Nephron progenitor cell (in vitro differentiated cells): ENCODE measurements at places on chromosomes 12 and 14.

GRCh38 chr14:91173221-91173670 is 59.4 kb downstream of the DGLUCY start:
- H3K4me1 ChIP-seq: peaks cover 32% of the 10 kb centered on the region
- H3K27ac ChIP-seq: no peak overlapping the region
- peaks cover 3% of the 10 kb centered on the region for H3K27me3 ChIP-seq
- DNase-seq: peak; percentile 84

DNA sequence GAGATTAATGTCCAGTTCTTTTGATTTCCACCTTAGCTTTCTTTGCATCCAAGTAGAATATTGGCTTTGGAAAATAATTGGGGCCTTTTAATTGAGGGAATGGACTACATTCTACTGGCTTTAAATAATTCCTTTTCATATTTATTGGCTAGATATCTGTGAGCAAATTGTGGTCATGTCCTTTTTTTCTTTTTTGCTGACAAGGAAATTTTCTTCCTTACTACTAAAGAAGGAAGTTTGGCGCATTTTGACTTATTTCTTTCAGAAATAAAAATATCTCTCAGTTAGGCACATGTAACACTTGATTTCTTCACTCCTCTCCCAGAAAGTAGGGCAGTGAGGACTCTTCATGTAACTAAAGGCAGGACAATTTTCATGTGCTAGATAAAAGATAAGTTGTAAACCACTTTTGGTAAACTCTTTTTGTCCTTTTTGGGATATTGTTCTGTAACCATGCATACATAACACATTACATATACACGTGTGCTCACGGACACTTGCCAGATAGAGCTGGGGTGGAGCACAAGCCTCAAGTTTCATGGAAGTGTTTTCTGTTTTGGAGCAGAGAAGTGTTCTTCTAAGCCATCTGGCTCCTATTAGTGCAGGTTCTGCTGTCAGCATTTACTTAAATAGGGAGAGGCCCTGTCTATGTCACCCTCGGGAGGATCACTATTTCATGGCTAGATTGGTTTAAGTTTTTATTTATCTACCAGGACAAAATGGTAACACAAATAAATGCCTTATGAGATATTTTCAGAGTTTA is 85.1 kb upstream of the LRIG3 start:
- peaks cover 3% of the 10 kb centered on the region for H3K27me3 ChIP-seq
- DNase-seq: no peak
- H3K4me3 ChIP-seq: no peak overlapping the region
- H3K27ac ChIP-seq: peak overlapping the region; percentile 98
- H3K4me1 ChIP-seq: peaks cover 50% of the 10 kb centered on the region

DNA sequence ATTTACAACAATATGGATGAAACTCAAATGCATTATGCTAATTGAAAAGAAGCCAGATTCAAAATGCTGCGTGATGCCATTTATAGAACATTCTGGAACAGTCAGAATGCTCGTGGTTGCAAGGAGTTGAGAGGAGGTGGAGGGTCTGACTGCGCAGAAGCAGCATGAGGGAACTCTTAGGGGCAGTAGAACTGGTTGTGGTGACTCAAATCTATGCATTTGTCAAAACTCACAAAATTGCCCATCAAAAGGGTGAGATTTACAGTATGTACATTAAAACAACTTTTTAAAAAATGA is 113.7 kb upstream of the PDZRN4 start:
- no peak for DNase-seq
- no peak overlapping the region for H3K4me3 ChIP-seq
- H3K27me3 ChIP-seq: no peaks in the 10 kb centered on the region
- no peaks in the 10 kb centered on the region for H3K36me3 ChIP-seq
- no peak overlapping the region for H3K27ac ChIP-seq

DNA sequence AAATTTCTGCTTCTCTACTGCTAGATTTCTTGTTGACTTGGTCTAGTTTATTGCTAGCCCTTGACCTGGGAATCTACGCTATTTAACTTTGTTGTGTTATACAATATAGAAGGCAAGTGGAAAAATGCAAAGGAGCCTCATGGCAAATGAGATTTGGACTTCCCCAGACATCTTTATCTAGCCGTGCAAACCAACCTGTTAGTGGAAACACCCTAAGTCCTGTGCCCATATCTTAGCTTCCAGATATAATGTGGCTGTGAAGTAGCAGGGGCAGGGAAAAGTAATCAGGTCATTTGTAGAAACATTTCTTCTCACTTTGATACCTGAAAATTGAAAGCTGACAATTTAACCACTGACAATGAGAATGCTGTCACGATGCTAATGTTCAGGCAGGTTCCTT is 90.7 kb upstream of the ATP2B1 start:
- no peak overlapping the region for H3K27ac ChIP-seq
- H3K27me3 ChIP-seq: peaks cover 5% of the 10 kb centered on the region
- DNase-seq: no peak
- no peaks in the 10 kb centered on the region for H3K4me1 ChIP-seq
- no peak overlapping the region for H3K4me3 ChIP-seq

- H3K27ac ChIP-seq: no peak overlapping the region
- DNase-seq: no peak
- peaks cover 24% of the 10 kb centered on the region for H3K4me1 ChIP-seq
- H3K27me3 ChIP-seq: no peaks in the 10 kb centered on the region
These were observed 13.5 kb downstream of the ATP2B1 start for GRCh38 chr12:89695100-89695499.

GRCh38 chr12:13270817-13271216 is 74.3 kb downstream of the EMP1 start:
- no peak for DNase-seq
- H3K27ac ChIP-seq: no peak overlapping the region
- peaks cover 31% of the 10 kb centered on the region for H3K4me1 ChIP-seq
- no peak overlapping the region for H3K4me3 ChIP-seq
- H3K36me3 ChIP-seq: no peaks in the 10 kb centered on the region
- H3K27me3 ChIP-seq: peaks cover 3% of the 10 kb centered on the region

GRCh38 chr12:113906411-113907200 is 59.5 kb downstream of the RBM19 start:
- H3K36me3 ChIP-seq: peaks cover 38% of the 10 kb centered on the region
- H3K27me3 ChIP-seq: no peaks in the 10 kb centered on the region
- H3K27ac ChIP-seq: peak overlapping the region; percentile 66
- peaks cover 6% of the 10 kb centered on the region for H3K4me1 ChIP-seq

DNA sequence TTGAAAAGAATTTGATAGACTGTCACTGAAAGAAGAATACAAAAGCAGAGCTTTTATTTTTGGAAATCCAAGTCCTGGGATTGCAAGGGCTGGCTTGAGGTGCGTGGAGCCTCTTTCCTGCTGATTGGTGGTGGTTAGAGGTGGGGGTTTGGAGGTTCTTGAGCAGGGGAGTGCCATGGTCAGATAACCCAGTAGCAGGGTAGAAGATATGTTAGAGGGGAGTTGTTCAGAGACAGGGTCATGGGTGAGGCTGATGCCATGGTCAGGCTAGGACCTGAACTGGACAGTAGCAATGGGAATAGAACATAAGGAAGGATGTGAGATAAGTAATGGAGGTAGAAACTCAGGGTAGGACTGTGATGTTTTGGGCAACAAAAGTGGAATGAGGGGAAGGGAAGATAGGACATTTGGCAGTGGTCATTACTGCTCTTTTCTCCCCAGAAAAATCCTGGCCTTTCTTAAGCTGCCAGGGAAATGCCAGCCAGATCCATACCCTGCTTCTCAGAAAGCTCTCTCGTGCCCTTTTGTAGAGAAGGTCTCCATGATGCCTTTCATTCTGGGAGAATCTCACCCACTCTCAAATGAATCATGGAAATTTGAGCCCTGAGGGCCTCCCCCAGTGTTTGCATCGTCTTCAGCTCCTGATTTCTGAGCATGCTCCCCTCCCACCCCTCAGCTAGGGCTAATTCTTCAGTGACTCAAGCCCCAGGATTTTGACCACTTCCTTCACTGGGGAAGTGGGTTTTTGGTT is 9.5 kb downstream of the EMP1 start:
- peaks cover 90% of the 10 kb centered on the region for H3K4me1 ChIP-seq
- DNase-seq: no peak
- peaks cover 3% of the 10 kb centered on the region for H3K27me3 ChIP-seq
- peak overlapping the region; percentile 79 for H3K27ac ChIP-seq
- no peaks in the 10 kb centered on the region for H3K36me3 ChIP-seq
- H3K4me3 ChIP-seq: peak overlapping the region; percentile 1

GRCh38 chr14:98160901-98161300 is 1111.1 kb downstream of the BCL11B start:
- no peak overlapping the region for H3K27ac ChIP-seq
- peaks cover 15% of the 10 kb centered on the region for H3K27me3 ChIP-seq
- no peak overlapping the region for H3K4me3 ChIP-seq
- DNase-seq: no peak
- H3K4me1 ChIP-seq: peaks cover 30% of the 10 kb centered on the region

- H3K36me3 ChIP-seq: no peaks in the 10 kb centered on the region
- DNase-seq: no peak
- H3K4me1 ChIP-seq: peaks cover 36% of the 10 kb centered on the region
These were observed 46.3 kb downstream of the NTF3 start for GRCh38 chr12:5478081-5478706.

GRCh38 chr14:90819734-90820393 is 3.6 kb upstream of the TTC7B start:
- H3K27ac ChIP-seq: no peak overlapping the region
- DNase-seq: no peak
- H3K27me3 ChIP-seq: peaks cover 17% of the 10 kb centered on the region
- H3K4me3 ChIP-seq: no peak overlapping the region
- peaks cover 3% of the 10 kb centered on the region for H3K36me3 ChIP-seq

GRCh38 chr12:40435251-40435650 is 210.5 kb downstream of the LRRK2 start:
- H3K27me3 ChIP-seq: no peaks in the 10 kb centered on the region
- H3K27ac ChIP-seq: no peak overlapping the region
- H3K4me1 ChIP-seq: no peaks in the 10 kb centered on the region
- no peaks in the 10 kb centered on the region for H3K36me3 ChIP-seq

- no peak overlapping the region for H3K27ac ChIP-seq
- no peak for DNase-seq
- H3K36me3 ChIP-seq: peaks cover 4% of the 10 kb centered on the region
- H3K4me1 ChIP-seq: no peaks in the 10 kb centered on the region
- H3K27me3 ChIP-seq: peaks cover 2% of the 10 kb centered on the region
These were observed 267.4 kb downstream of the ALG10 start for GRCh38 chr12:34289431-34290380.

DNA sequence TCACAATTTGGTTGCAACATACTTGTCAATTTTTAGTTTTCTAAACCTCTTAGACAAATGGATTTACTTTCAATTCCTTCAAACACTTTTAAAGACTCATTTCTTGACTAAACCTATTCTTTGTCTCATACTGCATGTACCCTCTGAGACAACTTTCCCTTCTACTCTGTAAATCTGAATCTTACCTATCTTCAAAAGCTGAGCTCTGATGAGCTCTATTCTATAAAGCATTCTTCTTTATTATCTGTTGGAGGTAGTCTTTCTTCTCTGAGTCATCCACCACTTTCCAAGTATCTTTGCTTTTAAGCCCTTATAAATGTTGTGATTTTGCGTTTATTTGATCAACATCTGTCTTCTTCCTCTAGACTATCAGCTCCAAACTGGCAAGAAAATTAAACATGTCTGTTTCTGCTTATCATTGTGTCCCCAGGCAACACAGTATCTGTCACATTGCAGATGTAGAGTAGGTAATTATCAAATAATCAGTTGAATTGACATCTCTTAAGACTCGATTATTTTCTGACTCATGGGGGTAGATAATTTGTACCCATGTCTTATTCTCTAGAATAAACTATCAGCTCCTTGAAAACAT is 265.6 kb upstream of the FAR2 start:
- no peaks in the 10 kb centered on the region for H3K4me1 ChIP-seq
- H3K27me3 ChIP-seq: no peaks in the 10 kb centered on the region
- no peak overlapping the region for H3K27ac ChIP-seq

GRCh38 chr14:54310151-54310850 is 86.5 kb upstream of the CDKN3 start:
- H3K36me3 ChIP-seq: no peaks in the 10 kb centered on the region
- H3K27ac ChIP-seq: no peak overlapping the region
- no peak for DNase-seq
- H3K4me3 ChIP-seq: no peak overlapping the region

- no peak overlapping the region for H3K27ac ChIP-seq
- H3K36me3 ChIP-seq: peaks cover 5% of the 10 kb centered on the region
- H3K4me1 ChIP-seq: peaks cover 12% of the 10 kb centered on the region
- DNase-seq: no peak
- peaks cover 5% of the 10 kb centered on the region for H3K27me3 ChIP-seq
- H3K4me3 ChIP-seq: no peak overlapping the region
These were observed 77.8 kb upstream of the GRIP1 start for GRCh38 chr12:66756631-66757030.

DNA sequence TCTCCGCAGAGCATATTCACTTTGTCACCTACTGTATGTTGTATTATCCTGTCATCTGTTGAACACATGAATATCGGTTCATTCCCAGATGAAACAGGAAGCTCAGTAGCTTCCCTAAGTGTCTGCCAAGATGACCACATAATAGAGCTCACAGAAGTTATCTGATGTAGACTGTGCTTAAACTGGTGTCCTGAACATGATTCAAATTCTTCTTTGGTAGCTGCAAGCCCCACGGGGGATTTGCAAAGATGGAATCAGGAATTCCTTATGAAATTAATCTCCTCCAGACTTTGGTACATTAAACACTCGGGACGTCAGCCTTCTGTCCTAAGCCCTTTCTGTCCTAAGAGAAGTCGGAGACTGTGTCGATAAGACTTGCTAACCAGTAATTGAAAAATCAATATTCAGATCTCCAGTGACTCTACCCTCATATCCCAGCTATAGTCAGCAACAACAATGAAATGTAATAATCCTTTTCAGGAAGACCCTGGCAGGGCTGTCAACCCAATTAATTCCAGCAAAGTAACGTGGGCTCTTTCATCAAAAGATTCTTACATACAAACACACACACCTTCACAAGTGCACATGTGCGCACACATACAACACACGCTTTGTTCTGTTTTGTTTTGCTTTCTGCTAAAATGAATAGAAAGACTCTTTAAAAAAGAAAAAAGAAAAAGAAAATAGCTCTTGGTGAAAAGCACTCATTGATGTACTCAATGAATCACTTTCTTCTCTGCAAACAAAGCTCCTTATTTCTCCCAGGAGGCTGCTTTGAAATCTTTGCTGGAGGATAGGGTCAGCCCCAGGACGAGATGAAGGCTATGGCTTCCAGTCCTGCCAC is 127.2 kb downstream of the RIMBP2 start:
- H3K4me1 ChIP-seq: peaks cover 4% of the 10 kb centered on the region
- no peak overlapping the region for H3K4me3 ChIP-seq
- peaks cover 23% of the 10 kb centered on the region for H3K27me3 ChIP-seq
- DNase-seq: no peak

DNA sequence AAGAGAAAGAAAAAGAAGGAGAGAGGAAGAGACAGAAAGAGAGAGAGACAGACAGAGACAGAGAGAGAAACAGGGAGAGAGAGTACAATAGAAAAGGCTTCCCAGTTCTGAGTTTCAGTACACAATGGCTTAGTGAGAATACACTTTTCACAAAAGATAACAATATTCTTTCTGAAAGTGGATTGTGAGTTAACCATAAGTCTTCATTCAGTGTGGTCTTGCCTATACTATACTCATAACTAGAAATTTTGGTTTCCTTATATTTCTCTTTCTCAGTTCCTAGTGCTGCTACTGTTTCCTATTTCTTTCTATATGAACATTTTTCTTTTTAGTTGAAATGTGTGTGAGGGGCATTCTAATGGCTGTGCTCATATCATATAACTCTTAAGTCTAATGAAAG is 9.3 kb downstream of the CD163L1 start:
- H3K27me3 ChIP-seq: peaks cover 11% of the 10 kb centered on the region
- H3K4me1 ChIP-seq: peaks cover 2% of the 10 kb centered on the region
- DNase-seq: no peak
